ENCODE measurements at places on chromosomes 2 and 18.

DNA sequence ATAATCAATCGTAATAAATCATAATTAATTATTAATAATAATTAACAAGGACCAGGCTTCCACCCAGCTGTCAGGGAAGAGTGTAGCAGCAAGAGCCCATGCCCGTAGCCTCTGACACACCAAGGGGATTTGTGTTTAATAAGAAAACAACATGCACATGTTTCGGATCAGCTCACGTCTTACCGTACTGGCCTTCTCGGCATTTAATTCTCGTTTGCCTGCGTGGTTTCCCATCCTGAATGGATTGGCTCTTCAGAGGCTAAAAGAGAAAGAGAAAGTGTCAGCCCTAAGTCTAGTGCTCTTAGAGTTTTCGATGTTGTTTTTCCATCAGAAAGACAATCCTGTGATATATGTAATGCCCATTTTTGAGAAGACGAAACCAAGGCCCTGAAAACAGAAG, 27.6 kb downstream of the MBP start:
- DNase-seq: no peak

DNA sequence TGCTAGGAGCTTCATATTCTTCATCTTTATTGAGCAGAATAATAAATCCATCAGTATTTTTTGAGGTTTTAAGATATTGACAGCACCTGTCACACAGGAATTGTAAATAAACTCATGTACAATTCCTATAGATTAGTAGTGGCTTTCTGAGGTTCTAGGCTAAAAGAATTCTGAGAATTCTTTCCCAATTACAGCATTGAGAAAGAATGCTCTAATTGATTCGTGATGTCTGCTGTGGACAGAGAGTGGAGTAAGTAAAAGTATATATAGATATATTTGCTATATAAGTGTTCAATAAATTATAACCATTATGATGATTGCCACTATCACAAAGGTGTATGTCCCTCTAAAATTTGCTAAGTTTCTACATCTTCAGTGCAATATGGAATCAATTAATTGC, 186.5 kb upstream of the NRP2 start:
- no peak for DNase-seq

GRCh38 chr2:149814049-149814448, 226.5 kb upstream of the MMADHC start:
- no peak for DNase-seq

GRCh38 chr2:230777721-230778120, 65.1 kb downstream of the CAB39 start:
- no peak for DNase-seq
